ENCODE measurements at places on chromosomes 1 and 21.
A peak's percentile ranks its signal among the peaks of the same experiment; 100 is the strongest.

- DNase-seq, result no peak
Observed at GRCh38 chr1:12491656-12492055, 126.4 kb downstream of the DHRS3 start.

DNA sequence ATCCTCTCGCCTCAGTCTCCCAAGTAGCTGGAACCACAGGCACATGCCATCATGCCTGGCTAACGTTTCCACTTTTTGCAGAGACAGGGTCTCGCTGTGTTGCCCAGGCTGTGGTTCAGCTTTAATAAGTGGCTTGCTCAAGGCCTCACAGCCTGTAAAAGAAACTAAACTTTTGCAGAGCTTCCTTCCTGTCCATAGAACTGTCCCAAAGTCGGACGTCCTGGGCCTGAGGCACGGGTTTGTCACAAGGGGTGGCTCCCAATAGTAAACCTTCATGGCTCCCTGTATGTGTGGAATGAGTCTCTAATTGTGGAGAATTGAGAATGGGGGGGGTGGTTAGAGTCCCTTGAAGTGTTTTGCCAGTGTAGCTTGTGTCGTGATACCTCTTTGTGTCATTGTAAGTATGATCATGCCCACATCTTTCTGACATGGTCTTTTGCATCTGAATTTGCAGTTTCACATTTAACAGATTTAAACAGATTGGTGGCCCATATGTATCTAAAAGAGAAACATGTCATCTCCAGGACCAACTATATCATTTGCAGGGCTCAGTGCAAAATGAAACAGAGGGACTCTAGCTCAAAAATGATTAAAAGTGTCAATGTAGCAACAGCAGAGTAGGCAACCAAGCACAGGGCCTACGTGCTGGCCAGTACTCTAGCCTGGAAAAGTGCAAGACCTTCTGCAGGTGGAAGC is 332.1 kb downstream of the KIF26B start:
- DNase-seq, result no peak

DNA sequence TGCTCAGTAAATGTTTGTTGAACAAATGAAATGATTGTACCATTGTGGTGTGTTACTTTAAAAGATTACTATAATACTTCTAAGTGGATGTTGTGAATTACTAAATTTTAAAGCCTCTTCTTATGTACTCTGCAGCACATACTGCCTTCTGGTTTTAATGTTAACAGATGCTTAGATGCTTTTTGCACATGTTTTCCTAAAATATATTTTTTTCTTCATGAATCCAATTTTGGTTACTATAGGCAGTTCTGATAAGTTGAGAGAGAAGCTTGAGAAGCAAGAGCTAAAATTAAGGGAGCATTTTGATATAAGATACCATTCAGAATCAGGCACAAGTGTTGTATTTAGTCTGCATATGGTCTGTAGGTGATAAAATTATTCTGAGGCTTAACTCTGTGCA is 21.3 kb downstream of the CTTNBP2NL start:
- DNase-seq, result no peak

DNA sequence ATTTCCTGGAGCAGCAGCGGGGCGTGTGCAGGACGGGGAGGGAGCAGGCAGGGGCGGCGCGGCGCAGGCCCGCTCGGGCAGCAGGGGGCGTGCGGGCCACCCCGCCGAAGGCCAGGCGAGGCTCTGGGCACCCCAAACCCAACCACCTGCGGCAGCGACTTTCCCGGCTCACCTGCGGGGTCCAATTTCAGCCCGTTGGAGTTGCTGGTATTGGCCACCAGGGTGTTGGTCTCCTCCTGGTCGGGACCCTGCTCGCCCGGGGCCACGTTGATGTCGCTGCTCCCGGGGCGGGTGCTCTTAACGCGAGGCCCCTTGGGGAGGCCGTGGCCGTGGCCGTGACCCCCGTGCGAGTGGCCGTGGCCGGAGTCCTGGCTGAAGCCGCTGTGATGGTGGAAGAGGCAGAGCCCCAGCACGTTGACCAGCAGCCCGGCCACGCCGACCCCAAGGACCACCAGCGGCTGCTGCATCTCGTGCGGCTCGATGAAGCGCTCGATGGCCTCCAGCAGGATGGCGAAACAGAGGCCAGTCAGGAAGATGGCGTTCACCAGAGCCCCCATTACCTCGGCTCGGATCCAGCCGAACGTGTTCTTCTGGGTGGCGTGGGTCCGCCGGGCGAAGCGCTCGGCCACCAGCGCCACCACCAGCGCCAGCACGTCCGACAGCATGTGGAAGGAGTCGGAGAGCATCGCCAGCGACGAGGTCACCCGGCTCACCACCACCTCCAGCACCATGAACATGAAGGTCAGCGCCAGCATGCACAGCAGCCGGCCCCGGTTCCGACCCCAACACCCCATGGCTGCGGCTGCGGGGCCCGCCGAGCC is 932 bp downstream of the SLC30A1 start:
- DNase-seq, result peak; percentile 82

- peak; percentile 83 for DNase-seq
Observed at GRCh38 chr1:163069142-163069541, at the start of gene RGS4. TSS of gene RGS4 (plus strand) at chr1:163069361. CDS start at chr1:163069485, 124 bp downstream.

- no peak for DNase-seq
Observed at GRCh38 chr1:232894436-232894835, 56.0 kb upstream of the NTPCR start.

- no peak for DNase-seq
Observed at GRCh38 chr1:198678901-198679329, 40.1 kb downstream of the PTPRC start.

- DNase-seq, result no peak
Observed at GRCh38 chr1:194717334-194717733, 1530.9 kb upstream of the B3GALT2 start.

DNA sequence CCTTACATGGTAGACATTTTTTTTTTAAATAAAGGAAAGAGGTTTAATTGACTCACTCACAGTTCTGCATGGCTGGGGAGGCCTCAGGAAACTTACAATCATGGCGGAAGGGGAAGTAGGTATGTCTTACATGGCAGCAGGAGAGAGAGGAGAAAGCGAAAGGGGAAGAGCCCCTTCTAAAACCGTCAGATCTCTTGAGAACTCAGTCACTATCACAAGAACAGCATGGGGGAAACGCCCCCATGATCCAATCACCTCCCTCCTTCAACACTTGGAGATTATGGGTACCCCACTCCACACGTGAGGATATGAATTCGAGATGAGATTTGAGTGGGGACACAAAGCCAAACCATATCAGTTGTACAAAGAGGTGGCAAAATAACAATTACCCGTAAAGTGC is 301.7 kb downstream of the GRIK1 start:
- no peak for DNase-seq

- DNase-seq, result no peak
Observed at GRCh38 chr1:6386371-6386949, 7.1 kb downstream of the ACOT7 start.

DNA sequence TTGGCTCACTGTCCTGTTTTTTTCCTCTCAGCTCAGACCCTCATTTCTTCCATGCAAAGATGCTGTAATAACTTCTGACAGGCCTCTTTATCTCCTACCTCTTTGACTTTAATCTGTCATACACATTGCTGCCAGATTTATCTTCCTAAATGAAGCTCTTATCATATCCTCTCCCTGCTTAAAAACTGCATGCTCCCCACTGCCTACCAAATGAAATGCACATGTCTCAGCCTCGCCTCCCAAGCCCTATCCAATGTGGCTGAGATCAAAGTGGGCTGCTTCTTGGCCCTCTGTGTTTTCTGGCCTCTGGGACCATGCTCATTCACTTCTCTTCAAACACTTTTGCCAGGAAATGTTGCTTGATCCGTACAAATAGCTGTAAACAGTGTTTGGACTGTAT is 38.3 kb downstream of the IRF2BP2 start:
- DNase-seq, result no peak
